Colonic mucosa (tissue), 4 donors: ENCODE measurements at places on chromosomes 7 and 10.

- no peak overlapping the region for H3K27ac ChIP-seq
- H3K4me3 ChIP-seq = no peak overlapping the region
- H3K4me1 ChIP-seq = no peaks in the 10 kb centered on the region
Observed at GRCh38 chr7:44275957-44276570, 49.3 kb downstream of the CAMK2B start.

DNA sequence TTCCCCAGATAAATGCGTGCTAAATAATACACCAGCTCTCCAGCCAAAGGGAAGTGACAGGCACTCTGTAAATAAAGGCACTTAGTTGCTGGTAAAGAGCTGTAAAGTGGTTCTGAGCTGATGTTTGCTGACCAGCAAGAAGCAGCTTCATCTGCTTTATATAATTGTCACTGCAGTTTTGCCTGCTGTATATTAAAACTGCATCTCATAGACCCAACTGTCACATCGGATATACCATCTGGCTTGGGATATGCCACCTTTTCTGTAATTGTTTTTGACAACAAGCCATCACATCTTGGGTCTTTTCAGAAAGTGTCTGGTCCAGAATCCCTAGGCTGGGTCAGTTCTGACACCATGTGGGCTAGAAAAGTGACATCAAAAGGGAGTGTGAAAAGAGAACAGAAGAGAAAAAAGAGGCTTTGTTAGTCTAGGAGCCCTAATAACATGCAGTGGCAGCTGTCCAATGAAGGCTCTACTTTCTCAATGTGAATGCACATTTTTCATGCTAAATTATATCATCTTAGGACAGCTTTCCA, 697.6 kb downstream of the KCNMA1 start:
- no peak for DNase-seq
- no peak overlapping the region for H3K27ac ChIP-seq
- H3K27me3 ChIP-seq = no peaks in the 10 kb centered on the region
- no peak overlapping the region for H3K4me3 ChIP-seq

DNA sequence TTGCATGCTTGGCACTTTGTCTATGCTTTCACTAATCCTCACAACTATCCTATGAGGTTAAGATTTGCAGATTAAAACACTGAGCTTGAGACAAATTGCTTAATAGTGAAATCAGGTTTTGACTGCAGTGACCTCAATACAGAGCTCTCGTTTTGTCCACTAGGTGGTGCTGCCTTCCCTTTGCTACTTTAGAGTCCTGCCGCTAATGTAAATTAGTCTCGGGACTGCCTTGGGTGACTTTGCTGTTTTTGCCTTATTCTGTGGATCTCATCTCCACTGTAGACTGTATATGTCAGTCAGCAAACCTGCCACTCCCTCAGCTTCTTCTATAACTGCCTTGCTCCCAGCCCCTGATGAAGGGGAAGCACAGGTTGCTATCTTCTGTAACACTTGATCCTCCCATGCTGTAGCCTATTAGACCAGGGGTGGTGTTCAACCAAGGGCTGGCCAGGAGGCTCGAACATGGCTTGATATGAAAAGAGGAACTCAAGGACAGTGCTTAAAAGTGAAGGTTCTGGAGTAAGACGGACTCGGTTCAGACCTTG, 26.0 kb downstream of the ASB4 start:
- DNase-seq = peak; percentile 73
- no peaks in the 10 kb centered on the region for H3K27me3 ChIP-seq
- no peaks in the 10 kb centered on the region for H3K4me1 ChIP-seq
- H3K27ac ChIP-seq = no peak overlapping the region
- H3K36me3 ChIP-seq = no peaks in the 10 kb centered on the region

- H3K27ac ChIP-seq = no peak overlapping the region
- no peaks in the 10 kb centered on the region for H3K36me3 ChIP-seq
- DNase-seq = no peak
- H3K27me3 ChIP-seq = no peaks in the 10 kb centered on the region
- no peak overlapping the region for H3K4me3 ChIP-seq
- no peaks in the 10 kb centered on the region for H3K4me1 ChIP-seq
Observed at GRCh38 chr10:127338399-127339110, 142.2 kb upstream of the INSYN2A start.

DNA sequence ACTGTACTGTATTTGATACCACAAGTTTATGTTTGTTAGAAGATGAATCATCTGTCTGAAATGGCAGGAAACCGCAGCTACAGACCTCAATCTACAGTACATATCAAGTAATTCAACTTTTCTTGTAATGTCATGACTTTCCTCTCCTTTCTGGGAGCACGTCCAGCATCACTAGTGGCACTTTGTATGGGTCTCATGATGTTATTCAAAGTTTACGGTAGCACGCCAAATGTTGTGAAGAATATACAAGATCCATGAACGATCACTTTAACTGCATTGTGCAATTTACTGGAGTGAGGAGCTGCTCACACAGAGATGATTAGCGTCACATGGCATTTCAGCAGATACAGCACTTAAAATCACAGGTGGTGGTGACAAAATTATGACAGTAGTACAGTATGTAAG, 257.8 kb upstream of the GNAI1 start:
- no peak for DNase-seq
- H3K4me3 ChIP-seq = no peak overlapping the region
- H3K27me3 ChIP-seq = no peaks in the 10 kb centered on the region
- H3K27ac ChIP-seq = no peak overlapping the region
- H3K4me1 ChIP-seq = no peaks in the 10 kb centered on the region
- H3K36me3 ChIP-seq = no peaks in the 10 kb centered on the region

GRCh38 chr10:80569131-80569895, 31.6 kb downstream of the SH2D4B start:
- no peak overlapping the region for H3K27ac ChIP-seq
- H3K4me1 ChIP-seq = no peaks in the 10 kb centered on the region
- no peak overlapping the region for H3K4me3 ChIP-seq
- DNase-seq = no peak

- H3K4me3 ChIP-seq = no peak overlapping the region
- H3K27me3 ChIP-seq = no peaks in the 10 kb centered on the region
- H3K4me1 ChIP-seq = no peaks in the 10 kb centered on the region
- DNase-seq = no peak
Observed at GRCh38 chr7:151319189-151319588, 22.4 kb upstream of the NUB1 start.

DNA sequence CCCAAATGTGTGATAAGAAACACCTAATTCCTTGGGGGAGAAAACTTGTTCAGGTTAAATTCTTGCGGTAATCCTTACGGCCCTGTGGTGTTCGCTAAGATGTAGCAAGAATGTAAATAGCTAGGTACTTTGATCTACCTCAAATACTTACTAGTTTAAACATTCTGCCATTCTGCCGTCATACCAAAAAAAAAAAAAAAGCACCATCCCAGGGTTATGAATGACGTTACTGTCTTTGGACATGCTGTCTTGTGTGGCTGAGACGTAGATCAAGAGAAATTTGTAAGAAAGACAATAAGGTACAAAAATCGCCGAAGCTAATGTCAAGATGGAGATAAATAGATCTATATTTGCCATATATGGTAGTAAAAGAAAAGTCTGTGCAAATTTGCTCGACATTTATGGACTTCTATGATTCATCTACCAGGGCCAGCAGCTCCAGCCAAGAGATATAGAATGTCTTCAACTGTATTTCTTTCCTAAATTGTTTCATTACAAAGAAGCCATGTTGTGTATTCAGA, 195.6 kb downstream of the CUX1 start:
- DNase-seq = no peak
- no peak overlapping the region for H3K4me3 ChIP-seq
- no peaks in the 10 kb centered on the region for H3K4me1 ChIP-seq
- no peak overlapping the region for H3K27ac ChIP-seq
- no peaks in the 10 kb centered on the region for H3K36me3 ChIP-seq
- H3K27me3 ChIP-seq = no peaks in the 10 kb centered on the region

DNA sequence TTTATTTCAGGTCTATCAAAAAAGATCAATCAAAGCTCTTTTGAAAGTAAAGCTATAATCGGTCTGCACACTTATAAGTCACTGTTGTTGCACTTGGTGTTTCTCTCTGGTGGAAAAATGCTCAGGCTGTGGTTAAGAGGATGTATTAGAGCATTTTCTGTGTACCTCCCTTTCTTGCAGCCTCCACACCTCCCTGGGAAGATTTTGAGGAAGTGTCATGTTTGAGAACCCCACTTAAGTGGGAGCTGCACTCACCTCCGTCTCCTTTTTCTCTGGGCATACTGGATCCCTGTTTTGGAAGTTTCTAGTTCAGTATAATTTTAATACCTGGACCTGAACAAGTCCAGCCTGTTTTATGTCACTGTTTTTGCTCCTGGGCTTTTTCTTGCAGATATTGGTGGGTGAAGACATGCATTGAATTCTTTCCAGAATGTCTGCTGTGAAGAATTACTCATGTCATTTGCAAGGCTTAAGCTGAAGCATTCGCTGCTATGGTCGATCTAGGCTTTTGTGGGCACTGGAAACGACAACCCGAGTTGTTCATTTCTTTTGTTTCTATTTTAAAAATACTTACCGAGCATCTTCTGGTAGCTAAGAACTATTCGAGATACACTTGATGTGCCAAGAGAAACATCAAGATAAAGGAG, 36.6 kb downstream of the TCF7L2 start:
- no peaks in the 10 kb centered on the region for H3K36me3 ChIP-seq
- H3K4me1 ChIP-seq = peaks cover 6% of the 10 kb centered on the region
- no peak overlapping the region for H3K27ac ChIP-seq
